Stimulated activated CD4-positive, alpha-beta T cell treated with anti-CD3 and anti-CD28 coated beads, Interleukin-1b, Interleukin-23, amount 100 ng/mL, for 1 hour (primary cell): ENCODE measurements at places on chromosomes 13 and 19.

GRCh38 chr13:53601113-53601512 lies 572.5 kb downstream of the OLFM4 start:
- no peak for DNase-seq

- DNase-seq = no peak
Observed at GRCh38 chr19:4067396-4068046, 822 bp upstream of the ZBTB7A start.

DNA sequence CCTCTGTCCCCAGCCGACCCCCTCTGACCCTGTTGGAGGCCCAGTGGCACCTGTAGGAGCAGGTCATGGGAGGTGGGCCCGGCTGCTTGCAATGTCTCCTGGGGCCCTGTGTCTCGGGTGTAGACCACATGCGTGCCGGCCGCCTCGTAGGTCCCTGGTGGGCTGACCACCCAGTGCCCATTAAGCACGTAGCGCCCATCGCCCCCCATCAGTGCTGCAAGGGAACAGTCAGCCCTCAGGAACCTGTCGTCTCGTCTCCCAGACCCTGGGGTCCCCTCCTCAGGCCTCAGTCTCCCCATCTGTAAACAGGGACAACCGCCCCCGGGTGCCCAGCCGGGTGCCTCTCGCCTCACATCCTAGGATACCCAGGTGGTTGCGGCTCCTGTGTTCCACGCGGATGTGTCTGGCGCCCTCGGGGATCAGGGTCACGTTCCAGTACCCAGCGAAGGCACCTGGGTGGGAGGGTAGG lies 5.6 kb downstream of the ADAMTSL5 start:
- DNase-seq = no peak

- DNase-seq = no peak
Observed at GRCh38 chr13:76350399-76350798, 535.8 kb downstream of the KCTD12 start.

DNA sequence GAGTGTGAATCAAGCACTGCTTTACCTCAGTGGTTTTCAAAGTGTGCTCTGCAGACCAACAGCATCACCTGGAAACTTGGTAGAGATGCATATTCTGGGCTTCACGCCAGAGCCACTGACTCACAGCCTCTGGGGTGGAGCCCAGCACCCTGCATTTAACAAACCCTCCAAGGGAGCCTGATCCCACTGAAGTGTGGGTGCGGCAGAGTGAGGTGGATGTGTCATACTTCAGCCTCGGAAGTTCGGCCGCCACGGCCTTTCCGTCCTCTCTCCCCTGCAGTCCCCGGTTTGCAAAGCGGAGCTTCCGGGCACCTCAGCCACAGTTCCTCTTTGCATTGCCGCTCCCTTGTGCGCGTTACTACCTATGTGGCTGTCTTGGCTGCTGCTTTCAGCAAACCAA lies 33.3 kb upstream of the MICU2 start:
- no peak for DNase-seq

- no peak for DNase-seq
Observed at GRCh38 chr19:378706-379105, 30.2 kb downstream of the C2CD4C start.

GRCh38 chr13:61094865-61095264 lies 320.8 kb downstream of the PCDH20 start:
- DNase-seq = no peak
